Daoy (cell line): ENCODE measurements at places on chromosomes 1 and 21.

- DNase-seq, result no peak
These were observed 125.8 kb downstream of the PTPRU start for GRCh38 chr1:29362116-29362515.

DNA sequence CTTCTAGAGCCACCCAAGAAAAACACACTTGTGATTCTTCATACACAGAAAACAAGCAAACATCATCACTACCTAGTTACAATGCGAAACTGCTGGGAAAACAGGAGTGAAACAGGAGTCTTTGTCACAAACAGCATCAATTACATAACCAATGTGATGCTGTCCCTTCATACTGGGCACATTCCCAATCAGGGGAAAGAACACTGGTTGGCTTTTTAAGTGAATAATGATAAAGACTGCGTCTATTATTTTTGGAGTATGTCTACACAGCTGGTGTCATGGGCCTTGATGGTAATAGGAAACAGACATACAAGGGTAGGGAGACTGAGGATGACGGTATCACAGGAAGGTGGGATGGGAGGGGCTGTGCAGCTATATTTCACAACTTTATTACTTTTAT lies 43.3 kb downstream of the SIPA1L2 start:
- no peak for DNase-seq

- DNase-seq, result no peak
These were observed 4.2 kb downstream of the C1orf226 start for GRCh38 chr1:162385702-162386101.

GRCh38 chr1:159261311-159261710 lies 40.8 kb upstream of the FCER1A start:
- no peak for DNase-seq

- DNase-seq, result peak; percentile 96
These were observed 638 bp upstream of the TUFT1 start for GRCh38 chr1:151539321-151540020.

DNA sequence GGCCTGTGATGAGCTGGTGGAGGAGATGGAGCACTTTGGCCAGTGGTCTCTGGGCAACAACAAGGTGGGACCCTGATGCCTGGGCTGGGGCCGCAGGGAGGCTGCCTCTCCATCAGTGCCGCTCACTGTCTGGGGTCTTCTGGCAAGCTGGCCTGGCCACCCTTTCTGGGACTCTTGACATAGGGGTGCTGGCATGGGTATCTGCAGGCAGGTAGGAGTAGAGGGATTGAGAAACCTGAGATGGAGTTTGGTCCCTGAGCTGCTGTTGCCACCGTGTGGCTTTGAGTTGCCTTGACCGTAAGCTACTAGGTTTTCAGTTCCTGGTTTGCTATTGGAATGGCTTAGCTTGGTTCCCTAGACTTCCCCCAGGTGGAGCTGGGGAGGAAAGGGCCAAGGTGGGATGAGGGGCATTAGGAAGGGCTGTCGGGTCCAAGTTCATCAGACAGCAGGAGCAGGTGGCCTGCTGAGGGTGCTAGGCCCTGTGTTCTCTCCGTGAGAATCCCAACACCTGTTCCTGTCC lies 13.2 kb upstream of the MFN2 start:
- DNase-seq, result peak; percentile 62

DNA sequence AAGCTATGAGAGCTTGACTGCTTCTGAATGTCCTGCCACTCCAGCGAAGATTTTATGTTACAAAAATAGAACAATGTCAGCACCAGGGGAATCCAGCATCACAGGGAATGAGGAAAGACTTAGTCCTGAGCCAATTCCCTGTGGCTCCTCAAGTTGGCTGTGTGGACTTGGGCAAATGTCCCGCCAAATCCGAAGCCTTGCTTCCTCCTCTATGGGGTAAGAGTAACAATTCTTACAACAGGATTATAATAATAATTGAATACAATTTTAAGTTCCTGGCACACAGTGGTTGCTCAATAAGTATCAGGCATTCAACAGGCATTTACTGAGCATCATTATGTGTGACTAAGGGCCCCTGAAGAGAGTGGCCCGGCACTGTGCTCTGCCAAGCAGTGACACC lies 44.4 kb downstream of the STPG1 start:
- DNase-seq, result no peak

DNA sequence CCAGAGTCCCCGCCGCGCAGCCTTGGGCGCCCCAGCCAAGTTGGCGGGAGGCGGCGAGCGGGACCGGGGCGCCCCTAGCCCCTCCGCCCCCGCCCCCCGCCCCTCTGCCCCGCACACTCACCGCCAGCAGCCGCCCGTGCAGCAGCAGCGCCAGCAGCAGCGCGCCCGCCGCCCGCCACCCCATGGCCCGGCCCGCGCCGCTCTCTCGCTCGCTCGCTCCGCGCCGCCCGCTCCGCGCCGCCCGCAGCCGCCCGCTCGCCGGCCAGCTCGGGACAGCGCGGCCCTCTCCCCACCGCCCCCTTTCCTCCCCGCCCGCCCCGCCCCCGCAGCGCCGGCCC lies at the start of gene HSPG2:
HSPG2 (minus strand) TSS at position 277 of the 338 bp plus-strand sequence; CDS start at position 184, 93 bp downstream.
- DNase-seq, result no peak

GRCh38 chr1:25173809-25174340 lies 58.4 kb downstream of the SYF2 start:
- no peak for DNase-seq

DNA sequence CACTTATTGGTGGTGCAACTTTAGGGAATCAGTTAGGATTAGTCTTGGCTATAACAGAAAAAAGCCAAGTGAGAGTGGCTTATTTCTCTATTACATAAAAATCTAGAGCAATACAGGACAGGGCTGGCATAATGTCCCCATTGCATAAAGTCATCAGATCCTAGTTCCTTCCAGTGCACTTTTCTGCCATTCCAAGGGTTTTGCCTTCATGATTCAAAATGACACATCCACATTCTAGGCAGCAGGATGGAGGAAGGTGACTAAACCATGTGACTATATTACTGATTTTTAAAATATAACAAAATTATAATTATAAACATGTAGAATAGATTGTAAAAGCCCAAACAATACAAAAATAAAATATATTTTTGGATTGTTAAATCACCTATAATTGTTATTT lies 18.8 kb downstream of the JUN start:
- DNase-seq, result peak; percentile 46

- no peak for DNase-seq
These were observed 5.1 kb downstream of the SLC45A3 start for GRCh38 chr1:205675247-205675646.

GRCh38 chr1:56225964-56226815 lies 353.2 kb downstream of the PLPP3 start:
- no peak for DNase-seq

DNA sequence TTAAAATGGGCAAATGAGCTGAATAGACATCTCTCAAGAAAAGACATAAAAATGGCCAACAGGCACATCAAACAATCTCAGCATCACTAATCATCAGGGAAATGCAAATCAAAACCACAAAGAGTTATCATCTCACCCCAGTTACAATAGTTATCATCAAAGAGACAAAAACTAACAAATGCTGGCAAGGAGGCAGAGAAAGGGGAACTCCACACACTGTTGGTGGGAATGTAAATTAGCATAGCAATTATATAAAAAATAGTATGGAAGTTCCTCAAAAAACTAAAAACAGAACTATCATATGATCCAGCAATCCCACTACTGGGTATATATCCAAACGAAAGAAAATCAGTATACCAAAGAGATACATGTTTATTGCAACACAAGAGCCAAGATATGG lies 68.7 kb downstream of the DENND1B start:
- no peak for DNase-seq

DNA sequence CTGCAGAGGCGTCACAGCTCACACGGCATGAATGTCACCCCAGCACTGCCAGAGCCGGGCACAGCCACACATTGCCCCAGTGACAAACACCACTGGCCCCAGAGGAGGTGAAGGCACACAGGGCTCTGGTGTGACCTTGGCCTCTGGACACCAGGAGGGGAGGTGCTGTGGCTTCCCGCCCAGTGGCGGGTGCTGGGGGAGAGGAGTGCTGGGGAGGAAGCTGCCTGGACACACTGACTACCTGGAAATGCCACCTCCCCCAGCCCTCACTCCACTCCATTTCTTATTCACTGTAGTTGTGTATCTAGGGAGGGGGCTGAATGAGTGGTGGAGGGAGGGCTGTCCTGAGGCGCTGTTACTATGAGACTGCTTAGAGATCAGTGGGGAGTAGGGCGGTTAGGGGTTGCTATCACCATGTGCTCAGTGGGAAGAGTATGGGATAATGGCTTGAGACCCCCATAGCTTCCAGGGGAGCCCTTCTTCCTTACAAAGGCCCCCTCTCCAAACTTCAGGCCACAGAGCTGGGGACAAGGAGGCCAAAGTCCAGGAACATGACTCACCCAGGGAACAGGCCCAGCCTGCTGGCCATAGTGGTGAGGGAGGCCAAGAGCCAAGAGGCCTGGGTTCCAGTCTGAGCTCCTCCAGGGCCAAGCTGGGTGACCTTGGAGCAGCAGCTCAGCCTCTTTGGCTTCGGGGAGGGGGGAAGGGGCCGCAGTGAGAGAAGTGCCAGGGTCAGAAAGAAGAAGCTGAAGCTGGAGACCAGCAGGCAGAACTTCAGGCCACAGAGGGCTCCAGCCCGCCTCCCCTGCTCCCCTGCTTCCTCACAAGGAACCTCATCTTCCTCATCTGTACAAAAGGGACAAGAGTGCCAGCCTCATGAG lies 40.1 kb downstream of the AHDC1 start:
- no peak for DNase-seq

GRCh38 chr1:172340520-172340919 lies 80.0 kb upstream of the C1orf105 start:
- DNase-seq, result no peak

GRCh38 chr21:45017039-45017960 lies 57.1 kb upstream of the ADARB1 start:
- no peak for DNase-seq

GRCh38 chr1:94321662-94322061 lies 84.3 kb upstream of the ARHGAP29 start:
- no peak for DNase-seq

DNA sequence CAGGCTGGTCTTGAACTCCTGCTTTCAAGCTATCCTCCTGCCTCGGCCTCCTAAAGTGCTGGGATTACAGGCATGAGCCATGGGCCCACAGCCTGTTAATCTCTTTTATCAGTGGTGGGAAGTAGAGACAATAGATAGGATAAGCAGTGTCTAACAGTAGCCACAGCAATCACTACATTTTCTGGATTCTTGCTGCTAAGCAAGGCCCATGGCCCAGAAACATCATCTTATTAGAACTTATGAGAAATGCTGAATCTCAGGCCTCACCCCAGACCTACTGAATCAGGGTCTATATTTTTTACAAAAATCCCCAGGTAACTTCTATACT lies 29.7 kb downstream of the IGFN1 start:
- no peak for DNase-seq

GRCh38 chr1:208893251-208893650 lies 649.1 kb upstream of the PLXNA2 start:
- no peak for DNase-seq

- no peak for DNase-seq
These were observed 21.0 kb downstream of the PCSK9 start for GRCh38 chr1:55060133-55060999.

- DNase-seq, result peak; percentile 2
These were observed 4.7 kb upstream of the FTCD start for GRCh38 chr21:46159841-46160656.

DNA sequence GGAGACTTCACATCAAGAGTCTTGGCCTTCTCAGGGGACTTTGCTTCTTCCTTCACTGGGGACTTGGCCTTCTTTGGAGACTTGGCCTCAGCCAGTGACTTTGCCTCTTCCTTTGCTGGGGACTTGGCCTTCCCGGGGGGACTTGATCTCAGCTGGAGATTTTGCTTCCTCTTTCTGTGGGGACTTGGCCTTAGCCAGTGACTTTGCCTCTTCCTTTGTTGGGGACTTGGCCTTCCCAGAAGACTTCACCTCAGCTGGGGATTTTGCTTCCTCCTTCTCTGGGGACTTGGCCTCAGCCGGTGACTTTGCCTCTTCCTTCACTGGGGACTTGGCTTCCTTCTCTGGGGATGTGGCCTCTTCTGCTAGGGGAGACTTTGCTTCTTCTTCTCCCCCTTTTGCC lies 13.5 kb upstream of the CD2 start:
- DNase-seq, result no peak

- no peak for DNase-seq
These were observed 48.1 kb downstream of the AHDC1 start for GRCh38 chr1:27555700-27556424.

DNA sequence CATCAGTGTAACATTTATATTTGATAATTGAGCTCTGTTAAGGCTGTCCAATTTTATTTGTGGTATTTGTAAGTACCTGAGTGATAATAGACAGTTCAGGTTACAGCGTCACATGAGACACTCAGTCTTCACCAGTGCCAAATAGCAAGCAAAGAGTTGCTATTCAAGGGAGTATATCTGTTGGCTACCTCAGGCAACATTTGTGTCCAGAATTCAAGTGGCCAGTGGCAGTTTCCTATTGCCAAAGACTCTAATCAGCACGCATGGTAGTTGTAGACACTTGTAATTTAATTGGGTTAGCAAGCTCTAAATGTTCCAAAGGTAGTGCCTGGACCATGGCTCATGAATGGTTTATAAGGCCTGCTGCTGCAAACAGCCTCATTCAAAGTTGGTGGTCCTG lies 1524.3 kb upstream of the B3GALT2 start:
- no peak for DNase-seq

GRCh38 chr1:92509619-92510018 lies 22.9 kb upstream of the GFI1 start:
- DNase-seq, result no peak

- DNase-seq, result no peak
These were observed 44.5 kb downstream of the CBS start for GRCh38 chr21:43031121-43031619.
